T47D (cell line): ENCODE measurements at places on chromosomes 1 and 21.

- DNase-seq: no peak
Measured at GRCh38 chr21:37341254-37341960, 25.2 kb upstream of the DYRK1A start.

DNA sequence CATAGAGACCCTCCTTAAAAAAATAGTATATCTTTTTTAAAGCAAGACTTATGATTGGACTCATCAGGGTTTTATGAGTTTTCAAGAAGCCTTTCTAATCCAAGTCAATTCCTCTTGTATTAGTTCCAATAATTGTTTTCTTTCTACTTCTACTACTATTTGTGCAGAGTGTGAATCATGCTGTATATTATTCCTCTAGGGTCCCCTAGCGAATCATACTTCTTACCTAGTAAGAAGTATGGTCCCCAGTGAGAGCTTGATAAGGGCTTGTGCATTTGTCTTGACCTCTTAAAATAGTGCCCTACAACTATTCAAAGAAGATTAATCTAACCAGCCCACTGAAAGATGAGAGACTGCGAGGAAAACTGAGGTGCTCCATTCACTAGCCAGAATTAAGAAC is 715.7 kb upstream of the ZP4 start:
- no peak for DNase-seq

GRCh38 chr1:25219661-25220251 is 12.5 kb downstream of the SYF2 start:
- no peak for DNase-seq

GRCh38 chr1:201530741-201531531 is 8.0 kb upstream of the NAV1 start:
- DNase-seq: no peak

DNA sequence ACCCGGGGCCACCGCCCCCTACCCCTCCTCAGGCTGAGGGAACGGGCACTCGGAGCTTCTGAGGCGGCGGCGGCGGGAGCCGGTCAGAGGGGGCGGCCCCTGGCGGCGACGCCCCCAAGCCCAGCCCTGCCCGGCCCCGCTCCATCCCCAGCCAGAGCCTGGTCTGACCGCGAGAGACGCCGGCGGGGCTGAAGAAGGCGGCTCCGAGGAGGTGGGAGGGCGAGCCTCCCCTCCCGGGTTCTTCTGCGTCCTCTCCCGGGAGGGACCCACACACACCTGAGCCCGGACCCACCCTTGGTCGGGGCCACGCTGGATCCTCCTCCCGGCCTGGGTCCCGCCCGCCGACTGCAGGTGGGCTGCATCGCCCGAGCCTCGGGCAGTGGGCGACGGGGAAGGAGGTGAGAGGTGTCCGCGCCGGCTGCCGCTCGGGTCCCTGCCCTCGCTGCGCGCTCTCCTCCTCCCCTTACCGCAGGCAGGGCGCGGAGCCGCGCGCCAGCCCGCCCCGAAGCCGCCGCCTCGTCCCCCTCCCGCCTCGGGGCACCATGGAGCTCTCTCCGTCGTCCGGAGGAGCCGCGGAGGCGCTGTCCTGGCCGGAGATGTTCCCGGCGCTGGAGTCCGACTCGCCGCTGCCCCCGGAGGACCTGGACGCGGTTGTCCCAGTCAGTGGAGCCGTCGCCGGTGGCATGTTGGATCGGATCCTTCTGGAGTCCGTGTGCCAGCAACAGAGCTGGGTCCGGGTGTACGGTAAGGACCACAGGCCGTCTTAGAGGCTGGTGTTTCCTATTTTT is at the start of gene RASAL2:
TSS of gene RASAL2 (plus strand) at position 154 of the 788 bp plus-strand sequence. CDS start at position 543, 389 bp downstream.
- DNase-seq: peak; percentile 84

- DNase-seq: no peak
Measured at GRCh38 chr1:39876144-39876543, 7.2 kb downstream of the TRIT1 start.

GRCh38 chr1:156591181-156591431 is 470 bp upstream of the NAXE start:
- DNase-seq: no peak

DNA sequence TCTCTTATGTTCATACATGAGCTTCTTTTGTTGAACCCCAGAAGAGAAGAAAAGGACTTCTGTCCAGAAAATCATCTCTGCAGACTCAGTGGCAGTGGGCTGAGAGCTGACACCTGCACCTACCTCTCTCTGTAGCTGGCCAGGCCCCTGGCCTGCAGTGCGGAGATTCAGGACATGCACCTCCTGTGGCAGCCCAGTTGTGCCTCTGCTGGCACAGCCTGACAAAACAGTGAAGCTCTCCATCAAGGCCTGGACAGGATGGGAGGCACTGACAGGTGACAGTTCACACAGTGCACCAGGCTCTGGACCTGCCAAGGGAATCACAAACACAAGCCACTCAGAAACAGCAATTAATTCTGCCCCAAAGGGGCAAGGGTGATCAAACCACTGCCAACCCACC is 88.8 kb downstream of the TGFBR3 start:
- no peak for DNase-seq

DNA sequence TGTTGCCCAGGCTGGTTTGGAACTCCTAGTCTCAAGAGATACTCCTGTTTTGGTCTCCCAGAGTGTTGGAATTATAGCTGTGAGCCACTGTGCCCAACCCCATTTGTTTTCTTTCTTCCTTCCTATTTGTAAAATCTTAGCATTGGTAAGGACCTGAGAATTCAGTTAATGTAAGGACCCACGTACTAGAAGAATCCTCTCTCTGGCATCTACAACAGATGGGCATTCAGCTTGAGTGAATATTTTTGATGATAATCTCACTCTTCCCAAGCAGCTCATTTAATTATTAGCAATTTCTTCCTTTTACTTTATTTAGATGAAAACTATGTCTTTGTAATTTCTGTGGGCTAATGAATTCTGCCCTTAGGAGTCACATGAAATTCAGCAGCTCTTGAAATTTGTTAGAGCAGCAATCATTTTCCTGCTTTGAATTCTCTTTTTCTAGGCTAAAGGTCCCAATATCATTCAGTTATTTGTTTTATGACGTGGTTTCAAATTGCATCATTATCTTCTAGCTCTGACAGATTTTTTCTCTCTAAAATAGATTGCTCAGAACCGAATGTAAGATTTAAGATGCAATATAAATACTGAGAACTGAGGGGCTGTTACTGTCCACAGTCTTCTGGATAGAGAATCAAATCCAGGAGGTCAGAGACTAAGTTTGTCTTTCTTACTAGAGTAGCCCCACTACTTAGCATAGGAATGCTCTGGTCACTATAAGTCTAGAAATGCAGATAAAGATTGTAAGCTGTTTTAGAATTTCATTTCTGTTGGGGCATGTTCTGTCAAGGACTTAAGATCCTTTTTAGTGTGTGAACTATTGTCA is 59.4 kb downstream of the EPB41 start:
- no peak for DNase-seq

DNA sequence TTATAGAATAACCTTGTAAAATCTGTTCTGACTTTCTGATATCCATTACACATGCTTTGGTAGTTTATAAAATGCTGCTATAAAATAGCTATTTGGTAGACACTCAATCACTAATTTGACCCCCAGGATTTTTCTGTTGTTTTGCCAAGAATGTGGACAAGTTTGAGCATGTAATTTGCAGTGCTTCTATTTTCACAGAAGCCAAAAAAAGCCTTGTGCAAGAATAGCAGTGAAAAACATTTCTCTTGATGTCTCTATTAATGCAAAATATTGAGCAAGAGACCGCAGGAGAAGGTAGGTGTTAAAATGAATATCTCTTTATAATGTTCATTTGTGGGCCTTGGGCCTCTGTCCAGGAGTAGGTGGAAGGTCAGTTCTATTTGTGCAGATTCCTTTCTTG is 22.5 kb downstream of the MAP3K7CL start:
- DNase-seq: no peak

- no peak for DNase-seq
Measured at GRCh38 chr1:78519446-78519845, 28.7 kb downstream of the PTGFR start.

DNA sequence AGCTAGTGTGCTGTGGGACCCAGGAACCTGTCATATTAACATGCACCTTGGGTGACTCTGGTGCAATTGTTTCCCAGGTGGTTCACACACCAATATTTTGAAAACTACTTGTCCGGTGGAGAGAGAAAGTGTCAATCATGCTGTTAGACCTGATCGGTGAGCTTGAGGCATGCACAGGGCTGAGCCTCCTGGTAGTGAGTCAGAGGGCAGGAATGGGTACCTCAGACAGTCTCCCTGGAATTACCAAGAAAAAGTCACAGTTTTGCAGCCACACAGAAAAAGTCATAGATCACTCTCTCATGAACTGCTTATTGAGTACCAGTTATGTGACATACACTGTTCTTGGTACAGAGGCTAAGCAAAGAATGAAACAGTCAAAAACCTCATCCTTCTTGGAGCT is 140.1 kb upstream of the NFIA start:
- DNase-seq: peak; percentile 3

GRCh38 chr1:9269078-9269501 is 23.6 kb upstream of the SPSB1 start:
- peak; percentile 6 for DNase-seq

- no peak for DNase-seq
Measured at GRCh38 chr1:178150610-178151009, 56.7 kb downstream of the RASAL2 start.

GRCh38 chr1:16116002-16116401 is 39.9 kb downstream of the EPHA2 start:
- no peak for DNase-seq

DNA sequence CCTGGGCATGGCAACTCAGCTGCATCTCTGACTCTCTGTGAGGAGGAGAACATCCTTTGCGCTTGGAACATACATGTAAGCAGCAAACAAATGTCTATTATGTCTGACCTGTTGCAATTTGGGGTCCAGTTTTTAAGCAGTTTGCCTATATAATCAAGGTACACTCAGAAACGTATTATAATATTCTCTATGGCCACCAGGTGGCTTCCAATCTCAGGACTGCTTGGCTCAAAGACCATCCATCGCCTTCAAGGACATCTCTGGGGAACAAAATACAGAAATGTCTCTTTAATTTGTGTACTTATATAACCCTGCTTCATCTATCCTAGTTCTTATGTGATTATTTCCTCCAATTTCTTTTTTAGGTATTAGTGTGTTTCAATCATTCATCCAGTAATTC is 227.2 kb downstream of the OLFM3 start:
- peak; percentile 29 for DNase-seq

DNA sequence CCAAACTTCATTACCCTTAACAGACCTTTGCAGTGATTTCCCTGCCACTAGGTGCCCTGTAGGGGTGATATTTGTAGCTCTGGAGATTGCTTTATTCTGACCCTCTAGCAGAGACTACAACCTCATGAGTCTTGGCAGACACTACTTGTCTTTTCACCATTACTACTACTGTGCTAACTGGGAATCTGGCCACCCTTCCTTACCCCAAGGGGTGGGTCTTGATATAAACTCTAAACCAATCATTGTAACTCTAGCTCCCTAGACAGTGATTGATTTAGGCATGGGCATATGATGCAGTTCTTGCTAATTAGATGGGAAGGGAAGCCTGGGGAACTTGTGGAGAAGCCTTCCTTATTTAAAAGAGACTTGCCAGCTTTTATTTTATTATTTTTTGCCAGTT is 3.9 kb downstream of the KPNA6 start:
- no peak for DNase-seq

DNA sequence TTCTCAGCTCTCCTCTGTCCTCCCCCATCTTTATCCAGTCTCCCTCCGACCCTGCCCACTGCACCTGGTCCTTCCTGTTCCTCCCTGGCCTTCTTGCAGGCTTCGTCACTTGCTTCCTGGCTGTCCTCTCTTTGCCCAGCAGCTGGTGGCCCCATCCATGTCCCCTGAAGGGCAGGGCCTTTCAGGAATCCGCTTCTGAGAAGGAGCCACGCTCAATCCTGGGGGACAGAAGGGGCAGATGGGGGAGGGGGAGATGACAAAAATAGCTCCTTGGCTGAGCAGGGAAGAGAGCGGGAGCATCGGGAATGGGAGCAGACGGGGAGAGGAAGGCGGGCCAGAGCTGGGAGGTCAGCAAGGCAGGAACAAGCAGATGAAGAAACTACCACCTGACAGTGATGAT is 40.7 kb downstream of the SLC30A1 start:
- no peak for DNase-seq

DNA sequence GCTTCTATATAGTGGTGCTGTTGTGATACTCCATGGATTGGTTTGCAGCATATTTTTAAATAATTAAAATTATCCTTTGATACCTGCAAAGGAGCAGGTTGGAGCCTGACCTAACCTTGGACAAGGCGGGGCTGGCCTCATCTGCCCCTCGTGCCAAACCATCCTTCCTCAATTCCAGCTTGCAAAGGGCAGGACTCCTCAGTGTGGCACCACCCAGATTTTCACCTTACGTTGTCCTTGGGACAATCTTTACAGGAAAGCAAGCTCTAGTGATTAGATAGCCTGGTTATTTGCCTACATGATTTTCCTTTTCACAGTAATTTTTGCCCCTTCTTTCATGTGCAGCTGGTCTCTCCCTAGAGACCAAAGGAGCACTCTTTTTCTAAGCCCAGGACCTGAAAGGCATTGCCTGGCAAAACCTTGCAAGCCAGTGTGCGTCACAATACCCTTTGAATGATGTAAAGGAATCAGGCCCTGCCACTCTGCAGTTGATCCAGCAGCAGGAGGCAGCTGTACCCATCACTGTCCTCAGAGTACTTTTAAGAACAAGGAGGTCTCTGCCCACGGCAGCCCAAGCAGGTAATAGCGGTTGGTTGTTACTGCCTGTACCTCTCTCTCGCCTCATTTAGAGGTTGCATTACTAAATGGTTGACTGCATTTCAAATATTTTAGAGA is 99.4 kb downstream of the ADSS2 start:
- no peak for DNase-seq

- DNase-seq: no peak
Measured at GRCh38 chr21:27572696-27573095, 605.8 kb upstream of the ADAMTS5 start.

GRCh38 chr1:65793359-65793732 is 651 bp downstream of the PDE4B start:
- DNase-seq: no peak

DNA sequence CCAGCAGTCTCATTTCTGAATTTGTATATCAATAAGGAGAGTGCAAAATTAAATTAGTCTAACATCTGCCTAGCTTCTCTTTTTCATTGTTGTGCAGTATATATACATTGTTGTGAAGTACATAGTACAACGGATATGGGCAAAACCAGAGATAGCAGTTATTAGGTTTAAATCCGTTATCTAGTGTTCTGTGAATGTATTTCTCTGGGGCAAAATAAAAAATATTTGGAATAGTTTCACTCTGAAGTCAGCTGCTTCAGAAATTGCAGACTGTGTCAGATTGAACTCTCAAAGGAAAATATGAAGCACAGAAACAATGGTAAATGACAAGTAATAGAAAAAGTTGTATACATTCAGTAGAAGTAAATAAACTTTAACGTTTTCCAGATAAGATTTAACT is 836.5 kb upstream of the CXADR start:
- no peak for DNase-seq

GRCh38 chr1:109266965-109267364 is 16.0 kb downstream of the PSRC1 start:
- DNase-seq: no peak
